ENCODE measurements at places on chromosomes 6 and 20. TPM values are rescaled to one million over a fixed set of nuclear protein-coding genes. Genes with fewer than 3 reads are reported as not detected.

The SH3BGRL2 gene
- not detected for total RNA-seq

DNA sequence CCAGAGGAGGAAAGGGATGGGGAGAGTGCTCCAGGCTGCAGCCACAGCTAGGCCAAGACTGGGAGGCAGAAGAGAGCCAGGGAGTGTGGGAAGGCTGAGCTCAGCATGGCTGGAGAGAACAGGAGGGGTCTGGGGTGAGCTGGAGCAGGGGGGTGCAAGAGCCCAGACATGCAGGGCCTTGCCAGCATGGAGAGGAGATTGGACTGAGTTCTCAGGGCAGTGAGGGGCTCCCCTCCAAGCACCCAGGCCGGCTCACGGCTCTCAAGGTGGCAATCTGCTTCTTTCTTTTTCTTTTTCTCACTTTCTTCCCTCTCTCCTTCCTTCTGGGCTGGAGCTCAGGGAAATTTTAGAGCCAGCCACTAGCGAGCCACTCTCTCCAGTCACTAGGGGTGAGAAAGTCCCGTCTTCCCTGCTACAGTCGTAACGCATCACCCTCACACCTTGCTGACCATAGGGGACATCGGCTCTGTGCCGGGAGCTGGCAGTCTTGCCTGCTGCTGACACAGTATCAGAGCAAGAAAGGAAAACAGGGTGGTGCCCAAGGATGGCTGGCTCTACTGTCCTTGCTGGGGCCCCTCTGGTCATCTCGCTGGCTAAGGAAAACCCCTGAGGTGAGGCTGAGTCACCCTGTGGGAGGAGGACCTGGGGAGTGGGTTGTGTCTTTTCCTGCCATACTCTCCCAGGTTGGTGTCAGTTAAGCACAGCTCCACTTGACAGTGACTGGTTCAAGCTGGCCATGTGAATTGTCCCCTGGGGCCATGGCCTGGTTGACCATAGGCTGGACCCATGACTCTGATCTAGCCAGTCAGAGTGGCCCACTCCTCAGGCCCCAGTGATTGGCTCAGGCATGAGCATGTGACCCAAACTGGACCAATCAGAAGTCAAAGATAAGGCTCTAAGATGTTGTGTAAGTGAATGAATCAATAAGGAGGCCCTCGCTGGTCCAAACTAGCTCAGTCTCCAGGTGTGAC, 135.1 kb upstream of the PMEPA1 start:
- no peak for DNase-seq
- H3K4me1 ChIP-seq = no peaks in the 10 kb centered on the region
- no peak overlapping the region for H3K4me3 ChIP-seq

GRCh38 chr20:52291109-52291508, 99.5 kb upstream of the ZFP64 start:
- H3K4me1 ChIP-seq = no peaks in the 10 kb centered on the region
- no peak overlapping the region for H3K27ac ChIP-seq
- DNase-seq = no peak
- no peaks in the 10 kb centered on the region for H3K27me3 ChIP-seq
- no peak overlapping the region for H3K4me3 ChIP-seq

DNA sequence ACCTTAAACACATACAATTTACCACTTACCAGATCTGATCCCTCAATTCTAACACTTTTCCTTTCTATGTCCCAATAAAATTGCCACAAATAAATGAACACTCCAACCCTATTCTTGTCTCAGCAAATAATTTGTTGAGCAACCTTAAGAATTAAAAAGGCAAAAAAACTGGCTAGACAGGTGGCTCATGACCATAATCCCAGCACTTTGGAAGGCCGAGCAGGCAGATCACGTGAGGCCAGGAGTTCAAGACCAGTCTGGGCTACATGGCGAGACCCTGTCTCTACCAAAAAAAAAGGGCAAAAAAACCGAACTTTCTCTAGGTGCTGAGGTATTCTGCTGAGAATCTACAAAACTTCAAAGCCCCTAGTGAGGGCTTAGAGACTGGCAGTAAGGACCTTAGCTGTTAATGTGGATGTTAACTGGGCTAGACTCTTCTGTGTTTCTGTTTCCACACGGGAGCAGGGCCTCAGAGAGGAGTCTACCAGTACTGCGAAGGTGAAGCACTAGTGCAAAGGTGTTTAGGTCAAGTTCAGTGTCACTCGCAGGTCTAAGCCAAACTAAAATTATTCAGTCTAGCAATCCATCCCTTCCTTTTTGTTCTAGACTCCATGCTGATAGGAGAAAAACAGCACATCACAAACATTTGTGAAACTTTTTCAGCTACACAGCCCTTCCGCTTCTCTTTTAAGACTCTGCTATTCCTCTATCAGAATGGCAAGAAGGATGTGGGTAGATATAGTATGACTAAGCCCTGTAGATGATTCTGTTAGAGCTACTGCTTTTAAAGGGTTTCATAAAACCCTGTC, 2.6 kb downstream of the FASTKD5 start:
- DNase-seq = no peak
- no peaks in the 10 kb centered on the region for H3K27me3 ChIP-seq
- H3K27ac ChIP-seq = no peak overlapping the region
- H3K4me1 ChIP-seq = peaks cover 32% of the 10 kb centered on the region

- H3K4me1 ChIP-seq = no peaks in the 10 kb centered on the region
- no peaks in the 10 kb centered on the region for H3K27me3 ChIP-seq
- peaks cover 44% of the 10 kb centered on the region for H3K36me3 ChIP-seq
- H3K27ac ChIP-seq = no peak overlapping the region
- DNase-seq = peak; percentile 56
Measured at GRCh38 chr6:34416877-34417371, 8.9 kb downstream of the RPS10 start.

GRCh38 chr6:125534430-125535263, 214.8 kb upstream of the HEY2 start:
- H3K4me1 ChIP-seq = no peaks in the 10 kb centered on the region
- H3K4me3 ChIP-seq = no peak overlapping the region
- no peak for DNase-seq
- H3K27ac ChIP-seq = no peak overlapping the region
- H3K36me3 ChIP-seq = no peaks in the 10 kb centered on the region
- no peaks in the 10 kb centered on the region for H3K27me3 ChIP-seq

The SLC22A2 gene
- total RNA-seq = not detected

GRCh38 chr20:44739942-44740341, 5.7 kb upstream of the KCNK15 start:
- DNase-seq = no peak
- no peaks in the 10 kb centered on the region for H3K36me3 ChIP-seq
- no peak overlapping the region for H3K4me3 ChIP-seq

The CST5 gene
- not detected for total RNA-seq

GRCh38 chr20:20606050-20606449, 106.4 kb downstream of the RALGAPA2 start:
- H3K27me3 ChIP-seq = no peaks in the 10 kb centered on the region
- H3K27ac ChIP-seq = no peak overlapping the region
